ENCODE measurements at places on chromosomes 2 and 18. TPM values are rescaled to one million over a fixed set of nuclear protein-coding genes. Genes with fewer than 3 reads are reported as not detected.

The FSHR gene
- not detected for total RNA-seq

The NPPC gene
- total RNA-seq = not detected

DNA sequence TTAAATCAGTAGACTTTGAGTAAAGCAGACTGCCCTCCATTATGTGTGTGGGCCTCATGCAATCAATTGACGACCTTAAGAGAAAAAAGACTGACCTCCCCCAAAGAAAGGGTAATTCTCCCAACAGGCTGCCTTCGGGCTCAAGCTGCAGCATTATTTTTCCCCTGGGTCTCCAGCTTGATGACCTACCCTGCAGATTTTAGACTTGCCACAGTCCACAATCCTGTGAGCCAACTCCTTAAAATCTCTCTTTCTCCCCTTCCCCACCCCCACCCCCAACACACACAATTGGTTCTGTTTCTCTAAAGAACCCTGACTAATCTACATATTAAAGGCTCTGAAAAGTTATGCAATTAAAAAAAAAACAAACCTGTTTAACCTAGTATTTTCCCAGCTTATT is 89.4 kb downstream of the RNF152 start:
- DNase-seq = no peak

- no peak for DNase-seq
These were observed 34.2 kb downstream of the EMX1 start for GRCh38 chr2:72951303-72952095.

DNA sequence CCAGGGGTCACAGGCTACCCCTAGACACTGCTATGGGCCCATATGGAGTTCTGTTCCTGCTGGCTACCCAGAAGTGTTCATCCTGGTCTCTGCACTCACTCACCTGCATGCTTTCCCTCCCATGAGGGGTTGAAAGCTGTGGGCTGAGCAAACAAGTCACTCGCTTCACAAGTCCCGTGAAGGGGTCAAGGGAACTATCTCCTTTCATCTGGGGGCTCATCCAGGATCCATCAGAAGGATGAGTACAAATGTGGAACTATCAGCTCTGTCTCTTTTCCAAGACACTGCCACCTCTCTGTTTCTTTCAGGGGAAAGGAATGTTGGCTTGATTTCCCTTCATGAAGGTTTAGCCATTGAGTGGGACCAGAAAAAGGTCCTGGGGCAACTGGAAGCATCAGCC is 21.7 kb downstream of the SULT1C4 start:
- no peak for DNase-seq

The REG3G gene
- total RNA-seq = not detected
